Esophagus squamous epithelium (tissue), 5 donors: ENCODE measurements at places on chromosomes 6 and 20.

DNA sequence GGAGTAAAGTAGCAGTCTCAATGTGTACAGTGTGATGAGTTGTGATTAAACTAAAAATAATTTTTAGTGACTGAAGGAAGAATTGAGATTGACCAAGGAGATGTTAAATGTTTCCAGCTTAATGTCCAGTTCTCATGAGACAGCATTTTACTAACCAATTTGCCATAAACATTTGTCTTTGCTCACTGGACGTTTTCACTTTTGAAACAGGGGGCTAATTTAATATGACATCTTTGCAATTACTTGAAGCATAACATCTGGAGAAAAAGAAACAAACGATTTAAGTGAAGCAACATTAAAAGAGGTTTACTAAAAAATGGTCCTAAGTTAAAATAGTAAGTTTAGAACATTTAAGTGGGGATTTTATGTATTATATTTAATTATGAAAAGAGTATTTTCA is 443.8 kb downstream of the BCKDHB start:
- no peaks in the 10 kb centered on the region for H3K4me1 ChIP-seq
- no peaks in the 10 kb centered on the region for H3K27me3 ChIP-seq
- H3K36me3 ChIP-seq, result no peaks in the 10 kb centered on the region
- H3K4me3 ChIP-seq, result no peak overlapping the region
- no peak overlapping the region for H3K27ac ChIP-seq

DNA sequence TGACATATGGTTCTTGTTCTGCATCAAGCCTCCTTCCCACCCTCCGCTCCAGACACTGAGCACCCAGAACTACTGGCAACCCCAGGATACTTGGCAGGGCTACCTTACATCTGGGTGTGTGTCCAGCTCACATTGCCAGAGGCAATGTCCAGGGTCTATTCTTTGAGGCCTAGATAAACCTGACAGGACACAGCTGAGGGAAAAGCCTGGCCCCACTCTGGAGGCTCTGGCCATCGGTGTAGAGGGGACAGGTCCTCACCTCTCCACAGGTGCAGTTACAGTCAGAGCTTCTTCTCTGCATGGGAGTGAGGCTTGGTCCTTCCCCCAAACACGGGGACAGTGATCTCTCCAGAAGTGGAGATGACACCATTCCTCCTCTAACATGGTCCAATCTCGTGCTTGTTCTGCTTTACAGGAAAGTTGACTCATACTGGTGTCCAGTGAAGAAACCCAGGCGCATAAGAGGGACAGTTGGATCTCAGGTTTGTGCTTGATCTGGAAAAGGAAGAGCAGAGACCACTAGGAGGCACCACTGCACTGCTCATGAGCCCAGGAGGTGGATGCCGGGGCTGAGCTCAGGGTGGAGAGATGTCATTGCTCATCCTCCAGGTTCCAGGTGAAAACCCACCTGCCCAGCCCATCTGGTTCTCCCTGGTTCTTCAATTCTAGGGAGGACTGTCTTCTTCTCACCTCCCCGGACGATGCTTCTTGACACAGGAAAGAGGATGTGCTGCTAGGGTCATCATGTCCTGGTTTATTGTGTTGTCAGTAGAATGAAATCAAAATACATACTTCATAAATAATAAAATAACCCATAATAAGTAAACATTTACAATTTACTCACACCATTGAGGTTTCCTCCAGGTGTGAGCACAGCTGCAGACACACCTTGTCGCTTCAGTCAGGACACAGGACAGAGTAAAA is 14.7 kb downstream of the HLA-F start:
- H3K36me3 ChIP-seq, result no peaks in the 10 kb centered on the region
- DNase-seq, result no peak
- no peak overlapping the region for H3K4me3 ChIP-seq
- H3K27ac ChIP-seq, result no peak overlapping the region
- H3K27me3 ChIP-seq, result no peaks in the 10 kb centered on the region

DNA sequence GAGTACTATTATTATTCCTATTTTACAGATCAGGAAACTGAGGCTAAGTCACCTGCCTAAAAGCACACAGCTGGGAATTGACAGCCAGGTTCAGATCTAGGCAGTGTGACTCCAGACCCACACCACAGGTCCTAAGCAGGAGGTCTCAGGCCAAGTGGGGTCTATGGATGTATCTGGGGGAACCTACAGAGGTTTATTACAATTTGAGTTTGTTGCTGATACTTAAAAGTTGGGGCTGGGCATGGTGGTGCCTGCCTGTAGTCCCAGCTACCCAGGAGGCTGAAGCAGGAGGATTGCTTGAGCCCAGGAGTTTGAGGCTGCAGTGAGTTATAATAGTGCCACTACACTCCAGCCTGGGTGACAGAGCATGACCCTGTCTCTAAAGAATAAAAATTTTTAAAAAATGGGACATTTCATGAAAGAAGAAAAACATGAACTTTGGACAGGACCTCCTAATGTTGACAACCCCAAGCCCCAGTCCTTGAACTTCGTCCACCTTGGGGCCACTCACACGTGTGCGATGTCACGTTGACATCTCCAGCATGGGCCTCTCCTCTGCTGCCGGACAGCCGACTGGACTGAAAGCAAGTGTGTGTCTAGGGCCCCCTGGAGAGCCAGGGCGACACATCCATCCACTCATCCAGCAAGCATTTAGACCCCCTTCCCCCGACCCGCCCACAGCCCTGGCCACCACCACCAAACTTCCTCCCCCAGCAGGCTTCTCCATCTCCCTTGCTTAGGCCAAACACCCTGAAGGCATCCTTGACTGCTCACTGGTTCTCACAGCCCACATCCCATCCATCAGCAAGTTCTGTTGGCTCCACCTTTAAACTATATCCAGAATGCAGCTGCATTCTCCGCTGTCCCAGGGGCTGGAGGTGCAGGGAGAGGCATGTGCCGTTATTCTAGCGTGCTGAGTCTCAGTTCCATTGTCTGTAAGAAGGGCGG is 40.0 kb downstream of the NOL4L start:
- H3K36me3 ChIP-seq, result no peaks in the 10 kb centered on the region
- no peak overlapping the region for H3K27ac ChIP-seq
- no peak for DNase-seq

DNA sequence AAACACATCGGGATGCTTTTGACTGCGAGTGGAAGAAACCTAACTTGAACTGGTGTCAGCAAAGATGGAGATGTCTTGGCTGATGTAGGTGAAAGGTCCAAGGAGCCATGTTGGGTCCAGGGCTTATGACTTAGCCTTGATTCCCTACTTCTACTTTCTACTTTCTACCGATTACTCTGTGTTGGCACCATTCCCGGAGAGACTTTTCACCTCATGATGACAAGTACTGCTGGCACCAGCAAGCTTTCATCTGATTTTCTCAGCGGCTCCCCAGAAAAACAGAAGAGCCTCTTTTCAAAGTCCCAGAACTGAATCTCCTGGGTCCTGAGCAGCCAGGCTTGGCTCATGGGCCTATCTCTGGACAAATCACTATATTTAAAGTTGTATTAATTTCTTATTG is 4.9 kb upstream of the EDN3 start:
- H3K4me1 ChIP-seq, result peaks cover 44% of the 10 kb centered on the region
- DNase-seq, result no peak
- H3K4me3 ChIP-seq, result no peak overlapping the region

GRCh38 chr6:136624347-136624746 is 74.1 kb upstream of the MAP7 start:
- no peaks in the 10 kb centered on the region for H3K27me3 ChIP-seq
- no peaks in the 10 kb centered on the region for H3K4me1 ChIP-seq
- H3K4me3 ChIP-seq, result no peak overlapping the region

GRCh38 chr6:107409942-107410341 is 49.4 kb downstream of the PDSS2 start:
- no peaks in the 10 kb centered on the region for H3K36me3 ChIP-seq
- H3K27me3 ChIP-seq, result no peaks in the 10 kb centered on the region
- DNase-seq, result no peak
- no peak overlapping the region for H3K4me3 ChIP-seq

- H3K27ac ChIP-seq, result no peak overlapping the region
- no peak for DNase-seq
- H3K36me3 ChIP-seq, result no peaks in the 10 kb centered on the region
- no peak overlapping the region for H3K4me3 ChIP-seq
Measured at GRCh38 chr6:14396826-14397517, 279.4 kb downstream of the CD83 start.

DNA sequence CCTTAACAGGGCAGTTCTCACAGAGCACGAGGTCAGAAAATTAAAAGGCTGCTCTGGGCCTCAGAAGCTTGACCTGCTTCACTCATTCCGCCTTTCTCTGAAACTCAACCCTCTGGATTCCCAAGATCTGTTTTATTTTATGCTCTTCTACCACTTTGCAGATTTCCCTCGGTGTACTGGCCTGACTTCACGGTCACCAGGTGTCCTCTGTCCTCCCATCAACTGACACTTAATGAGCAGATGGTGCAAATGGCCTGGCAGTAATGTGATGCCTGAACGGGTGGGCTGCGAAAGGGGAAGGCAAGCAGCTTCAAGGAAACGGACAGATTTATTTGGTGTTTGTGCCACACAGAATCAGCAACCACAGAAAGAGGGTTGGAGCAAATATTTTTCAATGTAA is 169.7 kb upstream of the TFAP2D start:
- no peaks in the 10 kb centered on the region for H3K27me3 ChIP-seq
- no peaks in the 10 kb centered on the region for H3K4me1 ChIP-seq
- no peak overlapping the region for H3K4me3 ChIP-seq
- no peak for DNase-seq
- no peaks in the 10 kb centered on the region for H3K36me3 ChIP-seq

DNA sequence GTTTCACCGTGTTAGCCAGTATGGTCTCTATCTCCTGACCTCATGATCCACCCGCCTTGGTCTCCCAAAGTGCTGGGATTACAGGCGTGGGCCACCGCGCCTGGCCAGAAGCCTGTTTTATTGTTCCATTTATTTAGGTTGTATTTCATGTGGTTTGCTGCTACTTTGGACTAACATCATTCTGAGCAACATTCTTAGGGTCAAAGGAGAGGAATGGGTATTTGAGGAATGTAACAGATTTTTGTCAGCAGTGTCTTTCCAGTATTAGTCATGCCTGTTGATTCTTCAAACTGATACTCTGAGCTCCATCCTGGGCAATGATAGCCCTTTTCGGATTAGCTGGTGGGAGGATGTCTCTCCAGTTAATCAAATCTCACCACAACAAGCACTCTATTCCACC is 213.0 kb upstream of the CITED2 start:
- H3K4me3 ChIP-seq, result no peak overlapping the region
- H3K4me1 ChIP-seq, result peaks cover 14% of the 10 kb centered on the region
- DNase-seq, result no peak
- no peaks in the 10 kb centered on the region for H3K27me3 ChIP-seq
- no peaks in the 10 kb centered on the region for H3K36me3 ChIP-seq

DNA sequence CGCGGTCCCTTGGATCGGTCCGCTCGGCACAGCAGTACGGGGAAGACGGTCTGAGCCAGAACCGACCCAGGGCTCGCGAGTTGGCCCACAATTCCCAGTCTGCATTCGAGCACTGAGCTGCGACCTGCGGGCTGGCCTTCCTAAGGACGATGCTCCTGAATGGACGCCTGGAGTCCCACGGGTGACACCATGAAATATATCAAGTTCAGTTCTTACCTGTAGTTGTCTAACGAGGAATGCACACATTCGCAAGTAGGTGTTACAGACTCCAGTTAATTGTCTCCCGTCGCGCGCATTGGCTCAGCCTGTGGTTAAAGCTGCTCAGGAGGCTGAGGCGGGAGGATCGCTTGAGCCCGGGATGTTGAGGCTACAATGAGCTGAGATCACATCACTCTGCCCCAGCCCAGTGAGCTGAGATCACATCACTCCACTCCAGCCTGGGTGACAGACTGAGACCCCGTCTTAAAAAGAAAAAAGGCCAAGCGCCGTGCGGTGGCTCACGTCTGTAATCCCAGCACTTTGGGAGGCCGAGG is 802 bp downstream of the PEX7 start:
- H3K4me1 ChIP-seq, result peaks cover 3% of the 10 kb centered on the region
- peaks cover 29% of the 10 kb centered on the region for H3K36me3 ChIP-seq
- peak overlapping the region; percentile 98 for H3K27ac ChIP-seq
- no peaks in the 10 kb centered on the region for H3K27me3 ChIP-seq

DNA sequence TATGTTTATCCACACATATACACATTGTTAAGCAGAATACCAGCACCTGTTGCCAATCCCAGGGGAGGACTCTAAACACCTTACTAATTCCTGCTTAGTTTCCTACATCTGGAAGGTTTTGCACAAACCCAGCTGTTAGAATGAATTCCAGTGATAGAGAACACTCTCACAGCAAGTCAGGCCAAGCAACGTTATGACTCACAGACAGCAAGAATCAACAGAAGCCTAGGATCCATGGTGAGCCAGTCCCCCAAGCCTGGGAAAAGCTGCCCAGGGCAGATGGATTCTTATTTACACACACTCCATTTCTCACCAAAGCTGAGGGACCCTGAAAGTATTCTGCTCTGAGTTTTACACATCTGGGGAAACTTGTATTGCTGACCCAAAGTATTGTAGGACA is 291.7 kb downstream of the SLC35F1 start:
- no peaks in the 10 kb centered on the region for H3K36me3 ChIP-seq
- H3K27me3 ChIP-seq, result no peaks in the 10 kb centered on the region
- H3K4me1 ChIP-seq, result no peaks in the 10 kb centered on the region
- H3K27ac ChIP-seq, result no peak overlapping the region
- H3K4me3 ChIP-seq, result no peak overlapping the region

DNA sequence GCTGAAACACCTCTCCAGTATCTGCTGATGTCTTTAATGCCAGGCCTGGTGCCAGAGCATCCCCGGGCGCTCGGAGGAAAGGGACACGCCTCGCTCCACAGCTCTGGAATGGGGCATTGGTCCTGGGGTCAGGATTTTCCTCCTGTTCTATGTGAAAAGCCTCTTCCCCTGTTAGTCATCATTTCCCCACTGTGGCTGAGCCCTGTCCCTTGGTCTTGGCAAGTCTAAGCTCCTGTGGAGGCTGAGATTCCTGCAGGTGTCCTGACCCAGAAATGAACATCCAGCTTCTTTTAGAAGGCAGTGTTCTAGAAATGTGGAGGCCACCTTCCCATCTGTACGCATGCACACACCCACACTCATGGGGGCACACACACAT is 19.4 kb downstream of the SYNDIG1 start:
- no peaks in the 10 kb centered on the region for H3K4me1 ChIP-seq
- H3K4me3 ChIP-seq, result no peak overlapping the region
- H3K27me3 ChIP-seq, result no peaks in the 10 kb centered on the region
- no peak for DNase-seq
- H3K36me3 ChIP-seq, result no peaks in the 10 kb centered on the region

GRCh38 chr6:24549674-24550353 is 55.0 kb downstream of the ALDH5A1 start:
- no peak overlapping the region for H3K4me3 ChIP-seq
- DNase-seq, result no peak
- no peaks in the 10 kb centered on the region for H3K36me3 ChIP-seq
- H3K4me1 ChIP-seq, result no peaks in the 10 kb centered on the region
- no peaks in the 10 kb centered on the region for H3K27me3 ChIP-seq
- no peak overlapping the region for H3K27ac ChIP-seq

DNA sequence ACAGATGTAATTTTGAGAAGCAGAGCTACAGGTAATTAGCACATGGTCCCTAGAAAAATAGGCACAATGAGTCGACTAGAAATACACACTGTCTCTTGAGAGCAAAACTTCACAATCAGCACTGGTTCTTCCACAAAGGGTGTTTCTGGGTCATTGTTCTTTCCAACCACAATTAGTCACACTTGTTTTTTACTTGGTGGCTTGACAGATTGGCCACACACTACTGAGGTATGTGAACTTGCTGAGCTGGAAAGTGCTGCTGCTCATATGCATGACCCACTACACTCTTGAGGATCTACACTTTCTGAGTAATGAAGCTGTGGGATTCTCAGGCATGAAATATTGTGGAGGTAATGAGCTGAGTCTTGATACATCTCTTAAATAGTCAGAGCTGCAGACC is 347.7 kb downstream of the BCKDHB start:
- H3K27me3 ChIP-seq, result no peaks in the 10 kb centered on the region
- no peak overlapping the region for H3K4me3 ChIP-seq
- peak overlapping the region; percentile 24 for H3K27ac ChIP-seq
- DNase-seq, result no peak
- peaks cover 32% of the 10 kb centered on the region for H3K4me1 ChIP-seq

GRCh38 chr6:11229655-11230046 is 2.8 kb downstream of the NEDD9 start:
- DNase-seq, result no peak
- no peaks in the 10 kb centered on the region for H3K27me3 ChIP-seq
- H3K36me3 ChIP-seq, result no peaks in the 10 kb centered on the region
